ENCODE measurements at places on chromosomes 4 and X.

DNA sequence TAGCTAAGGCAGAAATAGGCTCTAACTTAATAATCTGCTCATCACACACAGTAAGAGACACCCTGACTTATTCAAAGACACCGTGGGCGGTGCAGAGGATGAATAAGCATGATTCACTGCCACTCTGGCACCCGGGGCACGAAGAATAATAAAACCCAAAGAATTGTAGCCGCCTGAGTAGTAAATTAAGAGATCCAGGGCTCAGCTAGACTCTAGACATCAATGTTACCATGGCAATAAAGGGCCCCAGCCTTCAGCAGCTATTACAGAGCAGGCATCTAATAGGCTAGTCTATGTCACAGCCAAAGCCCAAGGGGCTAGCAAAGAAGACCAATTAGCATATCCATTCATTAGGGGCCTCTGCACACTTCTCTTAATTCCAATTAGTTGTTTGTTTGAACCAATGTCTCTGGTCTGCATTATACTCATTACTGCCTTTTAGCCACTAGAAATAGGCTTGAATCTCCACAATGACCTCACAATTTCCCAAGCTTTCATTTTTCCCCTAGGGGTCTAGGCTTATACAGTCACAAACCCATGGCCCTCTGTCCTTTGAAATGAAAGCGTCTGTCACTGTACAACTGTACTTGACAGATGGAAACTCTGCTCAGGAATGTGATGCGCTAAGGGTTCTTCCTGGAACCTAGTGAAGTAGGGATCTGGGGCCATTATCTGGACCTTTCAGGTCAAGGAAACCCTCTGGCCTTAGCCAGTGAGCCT lies 3.0 kb upstream of the ATP1B4 start:
- DNase-seq: no peak

DNA sequence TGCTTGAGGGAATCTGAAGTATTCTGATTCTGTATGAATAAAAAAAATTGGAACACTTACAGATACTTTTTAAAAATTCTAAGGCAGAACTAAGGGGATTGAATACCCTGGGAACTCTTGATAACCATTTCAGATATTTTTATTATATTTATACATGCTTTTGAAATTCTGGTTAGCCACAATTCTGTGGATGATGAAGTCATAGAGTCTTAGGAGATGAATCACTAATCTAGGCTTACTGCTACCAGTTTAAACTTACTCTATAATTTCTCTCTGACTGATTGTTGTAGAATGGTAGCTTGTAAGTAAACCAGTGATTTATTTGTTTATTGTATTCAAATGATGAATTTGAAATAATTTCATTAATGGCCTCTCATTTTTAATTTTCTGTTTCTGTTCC lies 11.4 kb upstream of the SLAIN2 start:
- DNase-seq: no peak

DNA sequence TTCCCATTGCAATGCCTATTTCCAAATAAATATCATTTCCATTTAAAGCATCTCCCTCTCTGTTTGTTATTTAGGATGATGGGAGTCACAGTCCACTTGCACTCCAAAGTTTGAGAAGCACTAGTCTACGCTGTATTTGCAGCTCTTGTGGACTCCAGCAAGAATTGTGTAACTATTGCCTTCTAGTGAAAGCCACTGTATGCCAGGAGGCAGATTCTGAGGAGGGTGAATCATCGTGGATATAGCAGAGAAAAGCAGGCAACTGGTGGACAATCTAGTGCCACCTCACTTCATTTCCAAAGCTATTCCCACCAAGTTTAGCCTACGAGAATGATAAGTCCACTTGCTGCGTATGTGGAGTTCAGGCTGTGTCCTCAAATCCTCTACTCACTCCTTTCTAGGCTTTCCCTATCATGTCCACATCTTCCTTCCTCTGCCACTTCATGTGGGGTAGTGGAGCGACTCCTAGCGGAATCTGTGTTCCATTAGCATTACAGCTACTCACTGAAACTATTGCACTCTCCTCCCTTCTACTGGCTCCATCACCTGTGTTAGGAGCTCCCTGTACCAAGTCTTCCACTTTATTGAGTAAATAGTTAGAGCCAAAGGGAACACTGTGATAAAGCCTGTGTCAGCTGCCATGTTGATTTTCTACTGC lies 501.8 kb upstream of the GALNT7 start:
- DNase-seq: no peak

- DNase-seq: peak; percentile 72
Observed at GRCh38 chr4:10063544-10064300, 42.4 kb upstream of the SLC2A9 start.

DNA sequence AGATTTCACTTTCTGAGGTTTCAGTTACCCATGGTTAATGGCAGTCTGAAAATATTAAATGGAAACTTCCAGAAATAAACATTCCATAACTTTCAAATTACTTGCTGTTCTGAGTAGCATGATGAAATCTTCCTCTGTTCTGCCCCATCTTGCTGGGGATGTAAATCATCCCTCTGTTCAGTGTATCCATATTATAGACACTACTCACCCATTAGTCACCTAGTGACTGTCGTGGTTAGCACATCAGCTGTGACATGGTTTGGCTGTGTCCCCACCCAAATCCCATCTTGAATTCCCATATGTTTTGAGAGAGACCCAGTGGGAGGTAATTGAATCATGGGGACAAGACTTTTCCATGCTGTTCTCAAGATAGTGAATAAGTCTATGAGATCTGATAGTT lies 125.5 kb upstream of the GIMD1 start:
- no peak for DNase-seq

DNA sequence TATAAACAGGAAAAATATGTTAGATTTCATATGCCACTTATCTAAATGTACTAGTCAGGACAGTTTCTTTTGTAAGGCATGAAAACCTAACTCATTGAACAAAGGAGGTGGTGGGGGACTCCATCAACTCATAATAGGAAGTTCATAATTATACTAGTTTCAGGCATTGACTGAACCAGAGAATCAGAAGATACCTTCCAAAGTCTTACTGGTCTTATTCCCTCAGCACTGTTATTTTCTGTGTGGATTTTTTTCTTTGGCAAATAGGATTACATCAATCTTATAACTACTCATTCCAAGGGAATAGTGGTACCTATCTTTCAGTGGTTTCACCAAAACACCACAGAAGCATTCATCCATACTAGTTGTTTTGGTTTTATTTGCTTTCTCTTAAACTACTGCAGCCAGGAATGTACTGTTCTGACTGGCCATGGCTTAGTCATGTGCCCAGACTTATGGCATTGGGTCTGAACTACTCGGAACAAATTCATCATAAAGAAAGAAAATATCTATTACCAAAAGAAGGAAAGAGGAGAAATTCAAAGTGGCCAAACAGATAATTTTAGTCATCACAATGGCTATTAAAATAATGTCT lies 273.9 kb downstream of the ARAP2 start:
- DNase-seq: no peak

DNA sequence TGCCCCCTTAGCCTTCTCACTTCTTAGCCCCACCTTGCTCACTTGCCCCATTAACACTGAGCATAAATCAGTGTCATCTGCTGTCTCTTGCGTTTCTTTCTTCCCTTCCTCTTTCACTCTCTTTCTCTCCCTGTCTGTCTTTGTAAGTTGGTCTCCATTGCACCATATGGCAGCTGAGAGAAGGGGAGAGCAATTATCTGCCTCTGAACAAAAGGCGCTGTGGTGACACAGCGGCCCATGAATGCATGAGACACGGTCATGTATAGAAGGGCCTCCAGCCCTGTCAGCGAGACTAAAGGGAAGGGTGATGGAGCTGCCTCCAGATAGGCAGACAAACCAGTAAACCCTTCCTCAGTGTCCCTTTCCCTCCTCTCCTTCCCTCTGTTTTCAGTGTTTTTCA lies 88.8 kb upstream of the PCDH18 start:
- DNase-seq: no peak

GRCh38 chr4:76078033-76078613 lies 3.6 kb downstream of the ART3 start:
- DNase-seq: no peak

DNA sequence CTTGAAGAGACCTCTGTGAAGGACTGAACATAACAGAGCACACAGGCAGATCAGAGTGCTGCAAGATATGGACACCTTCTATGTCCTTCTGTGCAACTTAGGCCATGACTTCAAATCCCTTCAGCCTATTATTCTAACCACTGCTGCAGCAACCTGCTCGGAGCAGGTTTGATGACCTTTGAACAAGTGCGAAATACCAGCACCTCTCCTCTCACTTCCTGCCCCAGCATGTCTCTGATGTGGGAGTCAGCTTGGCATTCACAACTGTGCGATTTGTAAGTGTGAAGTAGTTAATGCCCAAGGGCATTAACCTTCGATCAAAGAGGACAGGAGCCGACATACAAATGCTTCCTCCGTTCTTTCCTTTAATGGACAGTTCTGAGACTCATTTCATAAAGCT lies 1.6 kb upstream of the EXOC1 start:
- DNase-seq: no peak

DNA sequence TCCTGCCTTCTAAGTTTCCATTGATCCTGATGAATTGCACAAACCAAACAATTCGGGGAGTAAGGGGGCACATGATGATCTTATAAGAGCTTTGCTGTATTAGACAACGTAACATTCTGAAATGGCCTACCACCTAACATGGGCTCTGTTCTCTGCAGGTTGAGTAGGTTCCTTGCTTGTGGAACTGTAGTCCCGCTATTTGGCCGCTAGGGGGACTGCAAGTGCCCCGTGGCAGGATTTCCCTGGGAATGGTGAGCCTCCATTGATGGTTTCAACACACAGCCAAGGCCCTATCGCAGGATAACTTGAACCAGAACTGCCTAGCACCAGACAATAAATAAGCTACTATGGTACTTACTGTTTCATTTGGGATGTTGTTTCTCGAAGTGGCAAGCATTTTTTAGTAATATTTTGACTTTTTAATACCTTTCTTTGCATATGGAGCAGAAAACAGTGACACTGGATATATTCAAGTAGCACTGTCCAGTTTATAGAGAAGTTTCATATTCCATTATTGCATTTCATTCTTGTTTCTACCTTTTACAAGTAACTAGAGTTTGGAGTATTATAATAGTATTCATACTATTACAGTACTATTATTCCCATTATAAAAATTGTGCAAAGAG lies 11.9 kb downstream of the AR start:
- peak; percentile 60 for DNase-seq

DNA sequence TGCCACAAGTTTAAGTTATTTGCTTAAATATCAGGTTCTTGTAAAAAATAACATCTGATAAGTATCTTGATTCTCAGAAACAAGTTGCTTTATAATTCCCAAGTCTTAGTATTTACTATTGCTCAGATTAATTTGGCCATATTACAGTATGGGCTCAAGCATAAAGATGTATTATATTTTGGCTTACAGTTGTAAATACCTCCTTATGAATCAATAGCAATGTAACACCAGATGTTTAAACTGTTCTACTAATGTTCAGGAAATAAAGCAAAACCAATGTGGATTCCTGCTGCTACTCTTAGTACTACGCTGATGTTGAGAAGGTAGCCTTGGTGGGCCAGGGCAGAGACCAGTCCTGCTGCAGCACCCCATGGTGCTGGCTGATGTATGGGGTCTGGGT lies 102.7 kb downstream of the MGST2 start:
- no peak for DNase-seq

GRCh38 chrX:16137416-16138107 lies 14.2 kb downstream of the GRPR start:
- no peak for DNase-seq

DNA sequence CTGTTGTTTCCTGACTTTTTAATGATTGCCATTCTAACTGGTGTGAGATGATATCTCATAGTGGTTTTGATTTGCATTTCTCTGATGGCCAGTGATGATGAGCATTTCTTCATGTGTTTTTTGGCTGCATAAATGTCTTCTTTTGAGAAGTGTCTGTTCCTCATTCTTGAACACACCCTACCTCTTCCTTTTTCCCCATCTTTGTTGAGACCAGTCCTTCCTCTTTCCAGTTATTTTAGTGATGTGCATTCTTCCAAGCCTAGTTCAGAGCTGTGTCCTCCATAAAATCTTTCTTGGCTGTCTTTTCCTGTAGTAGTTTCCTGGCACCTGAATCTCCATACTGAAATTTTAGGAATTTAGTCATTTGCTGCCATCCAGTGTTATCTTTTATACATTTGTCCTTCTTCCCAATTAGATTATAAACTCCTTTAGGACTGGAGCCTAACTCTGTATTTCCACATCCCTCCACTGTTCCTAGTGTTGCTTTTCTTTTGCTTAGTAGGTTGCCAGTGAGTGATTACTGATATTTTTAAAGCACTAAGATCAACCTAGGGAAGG lies 11.4 kb downstream of the FHIP1A start:
- DNase-seq: peak; percentile 37

DNA sequence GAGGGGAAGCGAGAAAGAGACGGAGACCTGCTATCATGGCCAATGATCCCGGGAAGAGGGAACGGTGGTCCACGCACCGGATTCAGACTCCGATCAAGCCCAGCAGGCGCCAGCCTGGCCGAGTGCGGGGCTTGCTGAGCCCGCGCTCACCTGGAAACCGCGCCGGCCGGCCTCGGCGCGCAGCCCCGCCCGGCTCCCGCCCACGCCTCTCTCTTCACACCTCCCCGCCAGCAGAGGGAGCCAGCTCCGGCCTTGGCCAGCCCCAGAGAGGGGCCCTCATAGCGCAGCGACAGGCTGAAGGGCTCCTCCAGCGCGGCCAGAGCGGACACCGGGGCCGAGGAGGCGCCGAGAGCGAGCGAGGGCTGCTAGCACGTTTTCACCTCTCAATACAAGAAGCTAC lies 36.8 kb upstream of the SPANXN2 start:
- no peak for DNase-seq

DNA sequence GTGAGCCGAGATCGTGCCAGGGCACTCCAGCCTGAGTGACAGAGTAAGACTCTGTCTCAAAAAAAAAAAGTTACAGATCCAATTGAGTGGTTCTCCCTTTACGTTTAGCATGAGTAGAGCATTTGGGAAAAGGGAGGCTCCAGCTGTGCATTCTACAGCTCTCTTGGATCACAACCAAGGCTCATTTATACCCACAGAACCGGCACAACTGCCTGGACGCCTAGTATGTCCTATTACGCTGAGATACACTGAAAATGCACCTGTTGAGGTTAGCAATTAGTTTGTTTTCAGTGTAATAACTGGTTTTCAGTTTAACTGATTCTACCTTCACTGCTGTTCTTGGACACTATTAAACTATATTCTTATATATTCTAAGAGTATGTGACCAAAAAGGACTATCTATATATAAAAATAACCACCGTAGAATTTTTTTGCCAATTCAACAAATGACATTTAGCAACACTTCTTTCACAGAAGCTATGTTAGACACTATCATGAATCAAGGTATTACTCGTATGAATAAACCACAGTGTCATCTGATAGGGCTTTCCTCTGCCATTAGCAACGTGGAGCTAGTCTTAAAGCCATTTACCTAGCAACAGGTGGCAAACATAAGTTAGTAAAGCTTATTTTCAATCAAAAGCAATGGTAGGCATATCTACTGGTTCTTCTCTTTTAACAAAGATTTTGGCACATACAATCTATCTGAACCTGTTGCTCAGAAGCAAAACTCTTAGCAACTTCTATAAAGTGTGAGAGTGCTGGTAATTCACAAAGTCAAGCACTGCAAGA lies 3.6 kb downstream of the OTUD4 start:
- no peak for DNase-seq

- no peak for DNase-seq
Observed at GRCh38 chr4:167989815-167990214, 102.5 kb upstream of the ANXA10 start.

All from lung microvascular endothelial cell (primary cell).